ENCODE measurements at places on chromosomes 13 and 19.
A peak's percentile ranks its signal among the peaks of the same experiment; 100 is the strongest.

- H3K4me1 ChIP-seq = no peaks in the 10 kb centered on the region
- no peak for DNase-seq
- H3K27me3 ChIP-seq = no peaks in the 10 kb centered on the region
- H3K36me3 ChIP-seq = no peaks in the 10 kb centered on the region
- no peak overlapping the region for H3K4me3 ChIP-seq
- no peak overlapping the region for H3K27ac ChIP-seq
Measured at GRCh38 chr13:109426690-109426990, 359.7 kb downstream of the IRS2 start.

- H3K4me3 ChIP-seq = no peak overlapping the region
- peaks cover 3% of the 10 kb centered on the region for H3K36me3 ChIP-seq
- H3K4me1 ChIP-seq = no peaks in the 10 kb centered on the region
Measured at GRCh38 chr13:20636079-20636478, 67.4 kb upstream of the IL17D start.

DNA sequence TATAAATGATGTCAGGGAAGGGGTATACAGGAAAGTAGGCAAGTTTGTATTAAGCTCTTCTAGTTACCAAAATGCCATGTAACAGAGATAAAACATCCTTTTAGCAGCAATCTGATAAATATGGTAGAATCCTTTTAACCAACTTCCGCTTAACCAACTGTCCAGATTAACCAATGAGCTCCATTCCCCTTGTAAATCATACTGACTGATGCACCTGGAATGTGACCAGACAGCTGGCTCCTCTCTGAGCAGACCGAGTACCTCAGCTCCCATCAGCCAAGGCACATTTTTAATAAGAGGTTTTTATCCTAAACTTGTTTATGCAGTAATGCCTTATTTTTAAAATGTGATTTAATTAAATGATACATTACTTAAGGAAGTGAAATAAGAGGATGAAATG lies 66.4 kb downstream of the KLF12 start:
- no peaks in the 10 kb centered on the region for H3K36me3 ChIP-seq
- peaks cover 83% of the 10 kb centered on the region for H3K4me1 ChIP-seq
- no peaks in the 10 kb centered on the region for H3K27me3 ChIP-seq
- no peak overlapping the region for H3K27ac ChIP-seq

DNA sequence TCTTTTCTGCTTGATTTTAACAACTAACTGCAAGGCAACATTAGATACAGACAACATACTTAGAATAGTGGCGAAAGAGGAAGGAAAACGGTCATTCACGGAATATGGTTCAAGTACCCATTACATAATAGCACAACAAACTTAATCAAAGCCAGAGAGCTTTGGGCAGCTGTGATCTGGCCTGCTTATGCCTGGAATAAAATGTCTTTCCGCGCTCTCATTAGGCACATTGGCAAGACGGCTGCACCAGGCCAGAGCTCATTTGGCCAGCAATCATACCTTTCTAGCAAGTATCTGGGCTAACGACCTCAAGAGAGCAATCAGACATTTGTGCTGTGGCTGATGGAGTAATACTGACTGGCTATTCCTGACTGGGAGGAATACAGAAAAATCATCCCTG lies 112.8 kb downstream of the NALCN start:
- no peak overlapping the region for H3K4me3 ChIP-seq
- no peak overlapping the region for H3K27ac ChIP-seq

- H3K36me3 ChIP-seq = no peaks in the 10 kb centered on the region
- no peaks in the 10 kb centered on the region for H3K27me3 ChIP-seq
- no peak for DNase-seq
- H3K27ac ChIP-seq = no peak overlapping the region
- H3K4me3 ChIP-seq = no peak overlapping the region
Measured at GRCh38 chr13:21938168-21938567, 267.3 kb downstream of the FGF9 start.

- H3K4me1 ChIP-seq = no peaks in the 10 kb centered on the region
- DNase-seq = no peak
- H3K27me3 ChIP-seq = no peaks in the 10 kb centered on the region
- no peak overlapping the region for H3K4me3 ChIP-seq
- H3K27ac ChIP-seq = no peak overlapping the region
Measured at GRCh38 chr13:27194895-27195764, 23.5 kb upstream of the USP12 start.

DNA sequence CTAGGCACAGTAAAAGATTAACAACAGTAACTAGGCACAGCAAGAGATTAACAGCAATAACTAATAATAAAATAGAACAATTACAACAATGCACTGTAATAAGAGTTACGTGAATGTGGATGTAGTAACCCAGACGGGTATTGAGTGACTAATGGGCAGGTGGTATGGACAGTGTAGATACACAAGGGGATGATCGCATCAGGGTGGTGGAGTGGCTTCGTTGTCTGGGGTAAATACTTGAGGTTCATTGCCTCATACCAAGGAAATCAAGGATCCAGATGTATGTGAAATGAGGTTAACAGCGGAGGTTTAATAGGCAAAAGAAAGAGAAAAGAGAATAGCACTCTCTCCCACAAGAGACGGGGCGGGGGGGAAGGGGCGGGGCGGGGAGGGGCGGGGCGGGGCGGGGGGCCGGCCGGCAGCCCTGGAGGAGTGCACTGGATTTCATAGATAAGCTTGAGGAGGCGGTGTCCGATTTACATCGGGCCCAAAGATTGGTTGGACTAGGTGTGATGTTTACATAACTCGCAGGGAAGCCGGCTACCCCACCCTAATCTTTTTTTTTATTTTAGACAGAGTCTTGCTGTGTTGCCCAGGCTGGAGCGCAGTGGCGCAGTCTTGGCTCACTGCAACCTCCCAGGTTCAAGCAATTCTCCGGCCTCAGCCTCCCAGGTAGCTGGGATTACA lies 106.3 kb downstream of the KCTD15 start:
- no peak overlapping the region for H3K27ac ChIP-seq
- H3K4me1 ChIP-seq = peaks cover 21% of the 10 kb centered on the region
- H3K4me3 ChIP-seq = no peak overlapping the region
- H3K27me3 ChIP-seq = peaks cover 17% of the 10 kb centered on the region
- H3K36me3 ChIP-seq = no peaks in the 10 kb centered on the region

DNA sequence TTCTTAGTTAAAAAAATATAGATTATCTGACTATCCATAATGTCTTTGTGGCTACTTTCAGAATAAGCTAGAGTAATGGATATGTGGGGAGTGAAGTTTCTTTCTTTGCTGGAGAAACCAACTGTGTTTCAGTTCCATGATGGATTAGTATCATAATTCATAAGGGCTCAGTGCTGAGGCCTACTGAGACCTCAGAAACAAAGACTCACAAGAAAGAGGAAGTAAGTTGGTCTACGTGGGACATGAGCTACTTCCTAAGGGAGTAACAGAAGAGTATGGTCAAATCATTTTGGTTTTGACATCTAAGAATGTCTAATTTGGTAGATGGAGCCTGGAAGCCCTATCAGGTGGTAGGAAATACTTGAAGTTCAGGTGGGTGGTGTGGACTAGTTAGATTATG lies 99.0 kb upstream of the HTR2A start:
- no peaks in the 10 kb centered on the region for H3K27me3 ChIP-seq
- no peaks in the 10 kb centered on the region for H3K4me1 ChIP-seq
- no peak overlapping the region for H3K4me3 ChIP-seq

GRCh38 chr19:46134527-46134926 lies 10.0 kb upstream of the IGFL3 start:
- H3K27ac ChIP-seq = no peak overlapping the region
- H3K4me1 ChIP-seq = peaks cover 4% of the 10 kb centered on the region
- no peak overlapping the region for H3K4me3 ChIP-seq
- DNase-seq = no peak

DNA sequence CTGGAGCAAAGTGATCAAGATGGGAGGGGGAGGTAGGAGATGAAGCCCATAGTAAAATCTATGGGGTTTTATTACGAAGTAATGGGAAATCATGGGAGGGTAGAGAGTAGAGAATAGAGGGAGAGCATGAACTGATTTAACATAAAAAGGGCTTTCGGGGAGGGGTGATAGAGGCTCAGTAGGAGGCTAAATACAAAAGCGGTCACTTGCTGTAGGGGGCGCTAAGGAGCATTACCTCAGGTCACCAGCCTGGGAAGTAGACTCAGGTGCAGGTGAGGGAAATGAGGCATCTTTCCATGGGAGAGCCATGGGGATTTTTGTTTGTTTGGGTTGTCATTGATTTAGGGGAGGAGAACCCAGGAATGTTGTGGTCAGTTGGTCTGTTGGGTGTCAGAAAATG lies 14.1 kb downstream of the KRTDAP start:
- no peak overlapping the region for H3K27ac ChIP-seq
- H3K4me1 ChIP-seq = no peaks in the 10 kb centered on the region
- H3K36me3 ChIP-seq = no peaks in the 10 kb centered on the region
- no peaks in the 10 kb centered on the region for H3K27me3 ChIP-seq

DNA sequence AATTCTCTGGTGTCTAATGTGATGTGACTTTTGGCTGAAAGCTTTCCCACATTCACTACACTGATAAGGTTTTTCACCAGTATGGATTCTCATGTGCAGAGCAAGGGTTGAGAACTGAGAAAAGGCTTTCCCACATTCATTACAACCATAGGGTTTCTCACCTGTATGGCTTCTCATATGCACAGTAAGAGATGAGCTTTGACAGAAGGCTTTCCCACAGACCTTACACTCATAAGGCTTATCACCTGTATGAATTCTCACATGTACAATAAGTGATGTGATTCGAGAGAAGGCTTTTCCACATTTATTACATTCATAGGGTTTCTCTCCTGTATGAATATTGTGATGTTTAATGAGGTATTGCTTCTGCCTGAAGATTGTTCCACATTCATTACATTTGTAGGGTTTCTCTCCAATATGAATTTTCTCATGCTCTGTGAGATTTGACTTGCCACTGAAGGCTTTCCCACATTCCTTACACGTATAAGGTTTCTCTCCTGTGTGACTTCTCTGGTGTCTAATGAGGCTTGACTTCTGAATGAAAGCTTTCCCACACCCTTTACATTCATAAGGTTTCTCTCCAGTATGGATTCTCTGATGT lies 14.0 kb downstream of the ZNF260 start:
- no peak for DNase-seq
- H3K4me3 ChIP-seq = no peak overlapping the region
- no peaks in the 10 kb centered on the region for H3K27me3 ChIP-seq
- peaks cover 59% of the 10 kb centered on the region for H3K36me3 ChIP-seq
- H3K4me1 ChIP-seq = no peaks in the 10 kb centered on the region

- DNase-seq = no peak
- H3K27me3 ChIP-seq = no peaks in the 10 kb centered on the region
- no peaks in the 10 kb centered on the region for H3K36me3 ChIP-seq
- no peak overlapping the region for H3K27ac ChIP-seq
- no peaks in the 10 kb centered on the region for H3K4me1 ChIP-seq
Measured at GRCh38 chr13:31014456-31014855, 82.0 kb downstream of the TEX26 start.

DNA sequence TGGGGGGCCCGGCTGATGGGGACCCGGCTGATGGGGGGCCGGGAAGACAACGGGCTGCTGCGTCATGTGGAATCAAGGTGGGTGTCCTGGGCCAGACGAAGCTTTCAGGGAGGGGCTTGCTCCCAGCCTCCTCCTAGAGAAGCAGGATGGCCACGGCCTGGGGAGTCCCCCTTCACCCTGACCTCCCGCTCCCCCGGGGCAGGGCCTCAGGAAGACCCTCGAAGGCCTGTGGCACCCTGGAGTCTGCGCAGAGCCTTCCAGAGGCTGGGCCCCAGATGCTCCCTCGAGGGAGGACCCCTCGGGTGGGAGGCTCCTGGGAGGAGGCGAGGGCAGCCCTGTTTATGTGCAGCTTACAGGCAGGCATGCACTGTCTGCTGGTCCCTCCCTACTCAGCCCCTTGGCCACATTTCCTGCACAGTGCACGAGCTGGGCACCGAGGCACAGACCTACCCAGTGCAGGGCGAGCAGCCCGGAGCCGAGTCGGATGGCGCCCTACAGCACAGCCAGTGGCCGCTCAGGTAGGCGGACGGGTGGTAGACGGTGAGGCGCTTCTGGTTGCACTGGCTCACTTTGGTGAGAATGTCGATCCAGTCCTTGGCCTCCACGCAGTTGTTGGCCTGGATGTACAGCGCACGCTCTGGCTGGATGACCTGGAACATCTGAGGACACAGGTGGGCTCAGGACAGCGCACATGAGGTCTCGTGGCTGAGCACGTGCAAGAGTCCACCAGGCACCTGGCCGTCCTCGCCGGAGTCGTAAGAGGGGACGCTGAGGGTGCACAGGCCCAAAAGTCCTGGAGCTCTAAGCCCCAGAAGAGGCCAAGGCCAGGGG lies 22.4 kb upstream of the C13orf46 start:
- no peaks in the 10 kb centered on the region for H3K27me3 ChIP-seq
- peaks cover 40% of the 10 kb centered on the region for H3K36me3 ChIP-seq
- H3K27ac ChIP-seq = no peak overlapping the region
- H3K4me1 ChIP-seq = peaks cover 24% of the 10 kb centered on the region
- DNase-seq = peak; percentile 57
- H3K4me3 ChIP-seq = no peak overlapping the region

GRCh38 chr13:30211745-30212144 lies 95.6 kb downstream of the KATNAL1 start:
- H3K4me1 ChIP-seq = no peaks in the 10 kb centered on the region
- no peak for DNase-seq
- no peaks in the 10 kb centered on the region for H3K27me3 ChIP-seq
- no peak overlapping the region for H3K27ac ChIP-seq

- H3K27me3 ChIP-seq = no peaks in the 10 kb centered on the region
- peaks cover 12% of the 10 kb centered on the region for H3K36me3 ChIP-seq
- DNase-seq = no peak
- H3K4me1 ChIP-seq = peaks cover 50% of the 10 kb centered on the region
Measured at GRCh38 chr13:97259410-97259797, 37.3 kb downstream of the MBNL2 start.

- no peaks in the 10 kb centered on the region for H3K36me3 ChIP-seq
- H3K4me3 ChIP-seq = no peak overlapping the region
- no peaks in the 10 kb centered on the region for H3K27me3 ChIP-seq
- peaks cover 26% of the 10 kb centered on the region for H3K4me1 ChIP-seq
- H3K27ac ChIP-seq = no peak overlapping the region
- DNase-seq = no peak
Measured at GRCh38 chr13:75308222-75308621, 173.7 kb downstream of the TBC1D4 start.

DNA sequence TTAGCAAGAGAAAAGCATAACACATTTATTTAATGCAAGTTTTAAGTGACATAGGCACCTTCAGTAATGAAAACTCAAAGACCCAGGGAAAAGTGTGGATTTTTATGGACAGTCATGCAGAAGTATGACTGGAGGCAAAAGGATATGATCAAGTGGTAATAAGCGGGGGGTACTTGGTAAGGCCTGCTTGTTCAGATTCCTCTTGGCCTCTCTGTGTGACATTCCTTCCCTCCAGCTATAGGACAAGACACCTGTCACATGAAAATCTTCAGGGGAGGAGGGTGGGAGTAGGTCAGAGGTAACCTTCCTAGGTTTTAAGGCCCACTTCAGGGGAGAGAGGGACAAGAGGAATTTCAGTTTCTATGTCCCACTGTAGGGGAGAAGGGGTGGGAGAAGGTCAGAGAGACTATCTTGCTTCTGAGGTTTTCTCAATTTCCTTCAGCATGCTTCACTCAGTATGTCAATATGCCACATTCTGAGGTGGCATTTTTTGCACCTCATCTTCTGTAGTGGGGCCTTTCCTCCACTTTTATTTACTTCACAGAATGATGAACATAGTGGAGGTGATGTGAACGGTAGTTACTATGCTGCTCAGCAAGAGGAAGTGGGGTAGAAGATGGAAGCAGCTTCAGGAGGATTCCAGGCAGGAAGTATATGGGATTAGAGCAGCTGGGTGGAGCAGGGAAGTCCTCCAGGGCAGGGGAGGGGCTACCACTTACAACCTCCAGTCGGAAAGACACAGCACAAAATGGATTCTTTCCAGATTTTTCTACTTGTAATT lies 73.2 kb upstream of the RFC3 start:
- no peak overlapping the region for H3K4me3 ChIP-seq
- H3K27me3 ChIP-seq = no peaks in the 10 kb centered on the region
- no peaks in the 10 kb centered on the region for H3K36me3 ChIP-seq
- H3K27ac ChIP-seq = no peak overlapping the region
- no peak for DNase-seq
